Ascending aorta (tissue), 2 donors: ENCODE measurements at places on chromosomes 4 and X.

DNA sequence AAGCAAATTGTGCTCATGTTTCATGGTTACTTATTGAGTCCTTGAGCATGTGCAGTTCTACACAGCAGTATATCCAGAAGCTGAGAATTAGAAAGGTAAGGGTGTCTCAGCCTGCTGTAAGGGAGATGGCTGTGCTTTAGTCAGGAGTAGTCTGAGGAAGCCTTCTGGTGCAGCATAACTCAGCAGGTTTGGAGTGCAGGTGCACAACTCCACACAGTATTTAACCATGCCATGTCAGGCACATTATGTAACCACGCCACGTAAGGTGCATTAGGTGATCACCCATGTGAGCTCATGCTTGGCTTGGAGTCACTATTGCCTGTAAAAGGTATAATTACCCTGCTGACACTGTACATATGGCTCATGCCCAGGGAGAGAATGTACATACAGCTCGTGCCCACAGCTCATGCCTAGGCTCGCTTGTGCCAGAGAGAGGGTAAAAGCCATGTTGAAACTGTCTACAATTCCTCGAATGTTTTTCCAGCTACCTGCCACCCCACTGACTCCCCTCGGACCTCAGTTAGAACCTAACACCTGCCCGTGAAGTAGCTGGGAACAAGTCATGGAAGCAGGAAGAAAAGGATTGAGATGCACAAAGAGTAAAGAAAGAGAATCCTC is 37.8 kb downstream of the UCHL1 start:
- DNase-seq: no peak

DNA sequence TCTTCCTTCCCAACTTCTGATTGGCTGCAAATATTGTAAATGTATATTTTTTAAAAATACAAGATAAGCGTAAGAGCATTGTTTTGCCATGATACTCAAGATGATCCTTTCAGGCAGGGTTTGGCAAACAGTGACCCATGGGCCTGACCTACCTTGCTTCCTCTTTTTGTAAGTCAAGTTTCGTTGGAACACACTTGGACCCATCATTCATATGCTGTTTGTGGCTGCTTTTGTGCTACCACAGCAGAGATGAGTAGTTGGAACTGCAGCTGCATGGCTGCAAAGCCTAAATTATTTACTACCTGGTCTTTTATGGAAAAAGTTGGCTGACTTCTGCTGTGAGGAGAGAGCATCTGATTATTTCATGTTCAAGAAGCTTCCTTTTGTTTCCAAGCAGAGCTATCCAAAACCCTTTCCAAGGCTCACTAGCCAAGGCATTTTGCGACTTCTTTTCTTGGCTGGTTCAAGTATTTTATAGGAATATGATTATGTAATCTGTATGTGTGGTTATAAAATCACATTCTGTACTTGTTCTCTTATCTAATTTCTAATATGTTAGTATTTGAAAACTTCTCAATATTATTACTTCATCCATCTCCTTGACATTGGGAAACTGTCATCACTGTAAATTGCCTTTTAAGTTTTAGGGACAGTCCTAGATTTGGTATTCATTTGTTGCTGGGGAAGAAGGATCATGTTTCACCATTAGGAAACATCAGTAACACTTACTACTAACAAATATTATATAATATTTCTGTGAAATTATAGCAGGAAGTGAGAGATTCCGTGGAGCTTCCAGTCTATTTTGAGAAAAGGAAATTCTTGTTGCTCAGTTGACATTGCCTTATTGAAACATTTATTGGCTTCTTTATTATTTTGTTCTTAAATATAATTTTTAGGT is 109.2 kb downstream of the ARHGAP10 start:
- no peak for DNase-seq

DNA sequence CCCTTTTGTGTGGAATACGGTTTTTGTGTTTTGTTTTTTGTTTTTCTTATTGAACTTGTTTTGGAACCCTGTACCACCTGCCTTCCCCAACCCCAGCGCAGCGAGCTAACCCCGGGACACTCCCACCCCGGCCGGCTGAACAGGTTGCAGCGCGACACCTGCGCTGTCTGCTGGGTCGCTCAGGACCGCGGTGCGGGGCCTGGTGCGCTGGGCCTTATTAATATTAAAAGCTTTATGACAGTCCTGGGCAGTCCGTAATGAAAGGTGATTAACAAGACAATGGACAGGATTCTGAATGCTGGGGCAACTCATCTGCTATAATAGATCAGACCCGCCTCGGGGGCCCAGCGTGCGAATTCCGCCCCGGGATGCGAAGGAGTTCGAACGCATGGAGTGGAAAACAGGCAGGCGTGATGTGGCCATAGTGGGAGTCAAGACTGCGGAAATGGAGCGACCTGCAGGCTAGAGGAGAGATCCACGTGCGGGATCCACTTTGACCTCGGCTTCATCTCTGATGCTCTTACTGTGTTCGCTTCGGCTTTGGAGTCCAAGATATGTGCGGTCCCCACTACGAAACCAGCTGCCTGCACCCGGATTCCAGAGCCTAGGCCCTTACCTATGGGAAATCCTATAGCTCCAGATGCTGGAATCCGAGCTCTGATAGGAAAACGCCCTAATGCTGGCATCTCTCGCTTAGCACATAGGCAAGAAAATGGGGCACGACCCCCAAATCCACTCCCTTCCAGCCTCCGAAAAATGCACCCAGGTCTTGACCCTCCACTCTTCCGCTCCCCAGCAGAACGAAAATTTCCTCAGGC is 69.0 kb upstream of the TMEM33 start:
- DNase-seq: peak; percentile 52

GRCh38 chrX:18194688-18195087 is 26.0 kb downstream of the BEND2 start:
- no peak for DNase-seq

- DNase-seq: no peak
Measured at GRCh38 chr4:26010304-26010703, 96.3 kb downstream of the SMIM20 start.

DNA sequence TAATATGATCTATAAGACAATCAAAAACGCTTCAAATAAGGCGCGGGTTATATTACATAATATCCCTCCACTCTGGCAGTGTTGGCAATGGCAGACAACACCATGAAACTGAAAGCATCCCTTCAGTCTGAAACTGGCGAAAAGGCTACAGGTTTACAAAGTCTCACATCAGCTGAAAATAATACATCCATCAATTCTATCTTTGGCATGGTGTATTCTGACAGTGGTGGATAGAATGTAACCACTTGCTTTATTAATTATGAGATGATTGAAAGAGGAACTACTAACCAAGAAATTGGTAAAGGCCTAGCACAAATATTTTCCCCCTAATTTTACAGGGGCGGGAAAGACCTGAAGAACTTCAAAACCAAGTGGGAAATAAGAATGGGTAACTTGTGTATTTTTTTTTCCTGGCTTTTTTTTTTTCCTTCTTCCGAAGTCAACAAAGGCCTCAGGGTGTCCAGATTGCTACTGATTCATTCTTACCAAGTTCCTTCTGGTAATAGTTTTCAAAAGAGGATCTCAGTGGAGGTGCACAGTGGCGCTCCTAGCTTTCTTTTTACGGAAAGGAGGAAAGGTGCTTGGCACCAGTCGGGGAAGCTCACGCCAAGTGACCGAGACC is 728 bp downstream of the UBA6 start:
- DNase-seq: no peak

GRCh38 chr4:7892212-7893019 is 47.2 kb downstream of the AFAP1 start:
- DNase-seq: no peak

DNA sequence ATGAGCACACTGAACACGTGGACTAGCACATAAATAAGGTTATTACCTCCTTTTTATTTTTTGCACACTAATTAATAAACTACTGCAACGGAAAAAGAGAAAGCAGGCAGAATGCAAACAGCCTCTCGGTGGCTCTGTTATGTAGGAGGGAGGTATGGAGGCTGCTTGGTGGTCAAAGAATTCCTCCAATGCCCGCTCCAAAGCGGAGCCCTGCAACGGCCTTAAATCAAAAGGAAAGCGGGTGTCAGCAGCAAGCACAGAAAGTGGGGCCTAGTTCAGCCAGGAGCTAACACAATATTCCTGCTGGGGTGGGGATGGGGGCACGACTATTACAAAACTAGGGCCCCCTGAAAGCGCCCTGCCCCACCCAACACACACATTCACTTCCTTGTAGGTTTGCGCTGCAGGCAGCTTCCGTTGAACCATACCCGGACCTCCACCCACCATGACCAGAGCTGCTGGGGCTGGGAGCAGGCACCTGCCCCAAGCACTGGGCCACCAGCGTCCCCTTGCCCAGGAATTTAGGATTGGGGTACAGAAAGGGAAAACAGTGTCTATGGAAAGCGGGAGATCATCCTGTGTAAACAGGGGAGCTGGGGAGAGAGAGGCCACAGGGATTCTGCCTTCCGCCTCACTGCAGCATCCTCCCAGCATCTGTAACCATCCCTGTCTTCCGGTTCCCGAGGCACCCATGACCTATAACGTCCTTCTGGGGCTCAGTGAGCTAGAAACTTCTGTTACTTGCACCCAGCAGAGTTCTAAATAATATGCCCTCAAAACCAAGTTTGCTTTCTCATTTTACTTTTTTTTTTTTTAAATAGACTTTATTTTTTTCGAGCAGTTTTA is 57.1 kb upstream of the DDX3X start:
- DNase-seq: no peak

GRCh38 chr4:170278460-170278859 is 188.7 kb upstream of the AADAT start:
- DNase-seq: no peak

DNA sequence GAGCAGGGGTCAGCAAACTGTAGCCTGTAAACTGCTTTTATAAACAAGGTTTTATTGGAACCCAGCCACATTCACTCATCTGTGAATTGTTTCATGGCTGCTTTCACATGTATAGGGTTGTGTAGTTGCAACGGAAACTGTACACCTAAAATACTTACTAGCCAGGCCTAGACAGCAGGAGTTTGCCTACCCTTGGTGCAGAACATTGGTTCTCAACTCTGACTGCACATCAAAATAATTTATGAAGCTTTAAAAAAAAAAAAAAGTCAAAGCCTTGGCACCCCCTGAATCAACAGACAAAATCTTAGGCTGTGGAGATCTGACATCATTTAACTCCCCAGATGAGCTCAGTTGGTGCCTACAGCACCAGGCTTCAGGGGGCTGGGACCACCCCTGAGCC is 27.8 kb downstream of the ADGRA3 start:
- DNase-seq: no peak

DNA sequence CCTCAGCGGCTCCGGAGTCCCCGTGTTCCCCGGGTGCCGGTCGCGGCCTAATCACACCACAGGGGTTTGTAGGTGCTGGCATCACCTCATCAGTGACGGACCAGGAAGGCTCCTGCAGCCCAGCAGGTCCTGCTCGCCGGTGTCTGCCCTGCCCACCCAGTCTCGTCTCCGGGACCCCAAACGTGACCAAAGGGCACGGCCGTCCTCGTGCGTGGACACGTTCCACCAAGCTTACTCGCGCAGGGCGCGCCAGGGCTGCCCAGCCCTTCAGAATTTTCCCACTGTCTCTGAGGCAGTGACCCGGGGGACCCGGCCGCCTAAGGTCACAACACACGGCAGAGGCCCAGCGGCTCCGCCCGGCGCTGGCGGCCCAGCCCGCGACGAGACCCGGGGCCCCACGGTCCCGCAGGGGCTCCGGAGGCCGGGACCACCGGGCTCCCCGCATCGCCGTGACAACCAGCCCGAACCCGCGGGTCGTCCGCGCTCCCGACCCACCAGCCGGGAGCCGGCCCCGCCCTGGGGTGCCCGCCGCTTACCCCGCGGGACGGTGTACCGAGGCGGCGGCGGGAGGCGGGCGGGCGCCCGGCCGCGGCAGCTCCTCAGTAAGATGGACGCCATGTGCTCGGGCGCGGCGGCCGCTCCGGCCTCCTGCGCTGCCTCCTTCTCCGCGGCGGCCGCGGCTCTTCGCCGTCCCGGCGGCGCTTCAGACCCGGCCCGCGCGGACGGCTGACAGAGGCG is 454 bp downstream of the LETM1 start:
- DNase-seq: no peak

GRCh38 chr4:140388015-140388414 is 14.6 kb downstream of the SCOC start:
- DNase-seq: no peak

DNA sequence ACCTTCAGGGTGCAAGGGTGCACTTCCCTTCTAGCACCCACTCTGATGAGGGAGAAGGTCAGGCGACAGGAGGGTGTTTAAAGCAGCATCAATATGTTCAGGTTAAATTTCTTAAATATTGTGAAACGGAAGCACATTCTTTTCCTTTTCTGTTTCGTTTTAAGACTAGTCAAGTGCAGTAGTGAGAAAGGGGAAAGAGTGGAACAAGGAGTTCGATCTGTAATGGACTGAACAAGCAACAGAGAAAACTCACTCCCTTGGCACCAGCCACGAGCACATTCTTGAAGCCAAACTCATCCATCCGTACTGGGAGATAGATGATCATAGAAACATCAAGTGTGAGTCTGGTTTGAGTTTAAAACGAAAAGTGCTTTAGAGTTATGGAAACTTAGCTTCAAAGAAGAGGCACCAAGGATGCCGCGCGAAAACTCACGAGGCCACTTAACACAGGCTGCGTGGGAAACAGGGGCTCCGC is 815 bp downstream of the FAM53A start:
- peak; percentile 75 for DNase-seq

DNA sequence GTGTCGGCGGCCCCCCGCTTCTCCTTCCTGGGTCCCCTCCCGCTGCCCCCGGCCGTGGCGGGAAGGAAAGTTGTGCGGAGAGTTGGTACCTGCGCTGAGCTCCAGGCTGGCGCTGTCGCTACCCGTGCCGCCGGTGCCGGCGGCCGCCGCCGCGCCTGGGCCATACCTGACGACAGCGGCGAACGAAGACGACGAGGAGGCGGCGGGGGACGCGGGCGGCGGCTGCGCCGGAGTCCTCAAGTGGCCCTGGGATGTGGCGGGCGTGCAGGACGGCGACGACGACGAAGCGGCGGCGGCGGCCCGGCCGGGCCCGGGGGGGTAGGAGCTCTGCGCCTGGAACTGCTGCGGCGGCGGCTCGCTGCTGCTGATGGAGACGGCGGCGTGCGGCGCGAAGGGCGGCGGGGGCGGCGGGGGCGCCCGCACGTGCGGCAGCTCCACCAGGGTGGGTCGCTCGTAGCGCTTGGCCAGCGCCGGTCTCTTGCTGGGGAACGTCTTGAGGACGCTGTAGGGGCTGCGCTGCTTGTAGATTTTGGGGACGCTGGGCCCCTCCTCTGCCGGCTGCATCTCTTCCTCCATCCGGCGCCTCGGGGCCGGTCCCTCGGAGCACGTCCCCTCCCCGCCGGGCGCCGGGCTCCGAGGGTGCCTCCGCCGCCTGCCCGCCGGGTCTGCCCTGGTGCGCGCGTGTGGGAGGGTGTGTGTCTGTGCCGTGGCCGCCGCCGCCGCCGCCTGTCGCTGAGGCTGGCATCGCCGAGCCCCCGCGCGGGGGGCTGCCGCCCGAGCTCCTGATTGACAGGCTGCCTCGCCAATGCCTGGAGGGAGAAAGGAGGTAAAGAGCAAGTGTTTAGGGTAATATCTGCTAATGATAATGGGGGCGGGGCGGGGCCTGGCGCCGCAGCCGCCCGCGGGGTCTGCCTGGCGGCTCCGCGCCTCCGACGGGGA is 618 bp downstream of the BEND4 start:
- DNase-seq: no peak

DNA sequence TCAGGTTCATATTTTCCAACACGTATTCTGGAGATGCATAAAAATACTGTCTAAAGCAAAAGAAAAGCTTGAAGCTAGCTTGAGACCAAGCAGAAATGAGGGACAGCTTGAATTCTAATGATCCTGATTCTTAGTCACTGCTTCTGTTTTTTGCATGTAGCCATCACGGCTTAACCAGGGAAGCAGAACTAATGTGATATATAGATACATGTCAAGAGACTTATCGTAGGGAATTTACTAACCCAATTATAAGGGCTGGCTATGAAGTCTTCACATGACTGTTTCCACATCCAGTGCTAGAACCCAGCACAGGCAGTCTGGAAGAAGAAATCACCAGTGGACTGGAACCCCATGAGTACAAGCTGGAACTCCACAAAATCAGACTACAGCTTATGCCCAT is 85.2 kb upstream of the SLIT2 start:
- no peak for DNase-seq
